Muscle of leg (tissue), 16 donors: ENCODE measurements at places on chromosomes 3 and 15.
A peak's percentile ranks its signal among the peaks of the same experiment; 100 is the strongest.

DNA sequence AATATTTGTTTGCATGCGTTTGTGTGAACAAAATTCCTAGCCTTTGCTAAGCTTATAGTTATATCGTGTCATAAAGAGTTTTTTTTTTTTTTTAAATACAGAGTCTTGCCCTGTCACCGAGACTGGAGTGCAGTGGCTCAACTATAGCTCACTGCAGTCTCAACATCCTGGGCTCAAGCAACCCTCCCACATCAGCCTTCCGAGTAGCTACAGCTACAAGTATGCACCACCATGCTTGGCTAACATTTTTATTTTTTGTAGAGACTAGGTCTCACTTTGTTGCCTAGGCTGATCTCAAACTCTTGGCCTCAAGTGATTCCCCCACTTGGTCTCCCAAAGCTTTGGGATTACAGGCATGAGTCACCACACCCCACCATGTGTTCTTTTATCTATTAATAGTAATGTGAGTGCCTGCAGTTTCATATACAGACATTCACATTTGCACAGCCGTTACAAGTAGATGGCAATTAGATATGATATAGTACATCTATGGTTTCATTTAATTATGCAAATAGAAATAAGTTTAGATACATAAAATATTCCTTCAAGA lies 848.6 kb downstream of the PDCD6IP start:
- H3K4me1 ChIP-seq, result no peaks in the 10 kb centered on the region
- H3K36me3 ChIP-seq, result no peaks in the 10 kb centered on the region
- no peak overlapping the region for H3K4me3 ChIP-seq
- H3K27ac ChIP-seq, result peak overlapping the region; percentile 37

GRCh38 chr15:87228460-87228859 lies 1028.1 kb downstream of the NTRK3 start:
- H3K27ac ChIP-seq, result no peak overlapping the region
- H3K4me1 ChIP-seq, result no peaks in the 10 kb centered on the region
- H3K27me3 ChIP-seq, result no peaks in the 10 kb centered on the region
- peak; percentile 3 for DNase-seq
- no peaks in the 10 kb centered on the region for H3K36me3 ChIP-seq

DNA sequence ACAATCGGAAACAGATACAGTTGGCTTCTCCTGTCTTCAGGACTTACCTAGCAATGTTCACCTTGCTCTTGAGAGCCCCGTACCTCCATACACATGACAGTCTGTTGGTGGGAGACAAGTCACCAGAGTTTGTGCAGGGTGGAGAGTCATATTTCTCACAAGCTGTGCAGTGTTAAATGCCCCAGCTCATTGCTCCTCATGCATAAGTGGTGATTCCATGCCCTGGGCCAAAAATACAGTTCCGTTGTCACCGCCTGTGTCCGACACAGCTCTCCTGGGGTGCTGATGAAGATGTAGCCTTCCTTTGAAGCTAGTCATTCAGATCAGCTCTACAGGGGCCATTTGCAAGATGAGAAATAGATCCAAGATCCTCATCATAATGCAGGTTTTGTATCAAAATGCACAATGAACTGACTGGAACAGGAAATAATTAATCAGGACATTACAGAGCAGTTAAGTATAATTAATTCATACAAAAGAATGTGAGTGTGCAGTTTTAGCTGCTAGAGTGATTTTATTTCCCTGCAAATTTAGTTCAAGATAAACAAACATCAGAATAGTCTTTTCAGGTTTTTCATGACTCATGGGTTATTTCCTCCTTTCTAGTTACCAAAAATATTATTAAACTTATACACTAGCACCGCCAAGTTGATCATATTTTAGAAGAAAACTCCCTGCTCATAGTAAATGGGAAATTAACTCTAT lies 66.5 kb downstream of the CD47 start:
- no peaks in the 10 kb centered on the region for H3K4me1 ChIP-seq
- DNase-seq, result no peak
- H3K27me3 ChIP-seq, result no peaks in the 10 kb centered on the region
- H3K4me3 ChIP-seq, result no peak overlapping the region
- H3K27ac ChIP-seq, result no peak overlapping the region

DNA sequence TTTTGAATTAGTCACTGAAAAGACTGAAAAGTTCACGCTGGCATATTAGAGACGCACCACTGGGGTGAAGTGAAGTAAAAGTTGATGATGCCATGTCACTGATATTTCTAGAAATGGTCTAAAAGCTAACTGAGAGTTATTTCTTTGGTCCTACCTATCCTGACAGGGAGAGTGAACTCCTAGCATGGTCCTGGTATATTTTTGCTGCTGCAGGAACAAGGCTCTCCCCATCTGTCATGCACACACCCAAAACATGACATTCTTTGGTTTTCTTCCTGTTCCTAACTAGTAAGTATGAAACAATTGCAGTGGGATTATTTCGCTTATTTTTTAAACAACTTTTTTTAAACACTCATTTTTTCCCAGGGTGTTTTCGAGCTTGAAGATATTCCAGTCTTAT lies 466.7 kb downstream of the ERC2 start:
- no peak overlapping the region for H3K4me3 ChIP-seq
- no peaks in the 10 kb centered on the region for H3K4me1 ChIP-seq
- H3K36me3 ChIP-seq, result no peaks in the 10 kb centered on the region
- no peak for DNase-seq
- H3K27ac ChIP-seq, result no peak overlapping the region

- H3K4me1 ChIP-seq, result peaks cover 66% of the 10 kb centered on the region
- peak; percentile 85 for DNase-seq
- peak overlapping the region; percentile 99 for H3K27ac ChIP-seq
- H3K4me3 ChIP-seq, result peak overlapping the region; percentile 54
- H3K36me3 ChIP-seq, result peaks cover 22% of the 10 kb centered on the region
Measured at GRCh38 chr15:40906991-40907802, 12.9 kb downstream of the VPS18 start.

DNA sequence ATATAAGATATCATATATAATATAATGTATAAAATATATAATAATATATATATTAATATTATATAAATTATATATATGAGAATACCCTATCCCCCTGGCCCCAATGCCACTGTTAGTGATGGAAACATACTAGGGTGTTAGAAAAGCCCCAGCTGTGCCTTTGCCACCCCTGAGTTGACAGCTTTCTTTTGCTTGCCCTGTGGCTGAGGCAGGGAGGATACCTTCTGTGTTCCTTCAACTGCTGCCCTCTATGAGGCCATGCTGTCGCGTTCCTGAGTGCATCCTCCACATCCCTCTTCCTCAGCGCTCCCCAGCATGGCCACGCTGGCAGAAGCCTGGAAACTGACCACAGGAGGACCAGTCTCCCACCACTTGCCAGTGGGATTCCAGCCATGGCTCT lies 26.3 kb downstream of the FAN1 start:
- no peak for DNase-seq
- peaks cover 63% of the 10 kb centered on the region for H3K36me3 ChIP-seq
- no peaks in the 10 kb centered on the region for H3K27me3 ChIP-seq
- no peak overlapping the region for H3K27ac ChIP-seq

DNA sequence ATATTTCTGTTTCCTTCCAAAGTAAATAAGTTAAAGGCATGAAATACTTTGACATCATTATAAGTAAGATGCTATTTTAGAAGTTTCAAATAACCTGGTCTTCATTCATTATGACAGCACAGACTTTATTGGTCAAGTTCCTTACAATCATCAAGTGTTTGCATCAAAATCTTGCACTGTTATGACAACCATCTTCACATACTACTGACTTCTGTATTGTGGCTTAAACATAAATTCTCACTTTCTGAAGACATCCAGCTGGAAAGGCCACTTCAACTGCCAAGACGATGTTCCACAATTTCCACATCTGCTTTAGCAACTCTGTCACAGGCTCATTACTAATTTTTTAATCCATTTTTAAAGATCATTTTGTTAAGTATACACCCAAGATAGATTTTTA lies 408.0 kb downstream of the MECOM start:
- peaks cover 8% of the 10 kb centered on the region for H3K27me3 ChIP-seq
- DNase-seq, result peak; percentile 27
- peaks cover 4% of the 10 kb centered on the region for H3K4me1 ChIP-seq
- H3K36me3 ChIP-seq, result no peaks in the 10 kb centered on the region
- no peak overlapping the region for H3K27ac ChIP-seq

GRCh38 chr3:152470095-152470494 lies 201.4 kb downstream of the MBNL1 start:
- no peaks in the 10 kb centered on the region for H3K27me3 ChIP-seq
- H3K36me3 ChIP-seq, result no peaks in the 10 kb centered on the region
- no peak for DNase-seq
- H3K4me1 ChIP-seq, result no peaks in the 10 kb centered on the region
- no peak overlapping the region for H3K27ac ChIP-seq

GRCh38 chr15:32649342-32649741 lies 7.8 kb downstream of the SCG5 start:
- DNase-seq, result no peak
- H3K4me1 ChIP-seq, result no peaks in the 10 kb centered on the region
- H3K27ac ChIP-seq, result no peak overlapping the region
- H3K27me3 ChIP-seq, result no peaks in the 10 kb centered on the region
- H3K4me3 ChIP-seq, result no peak overlapping the region
- no peaks in the 10 kb centered on the region for H3K36me3 ChIP-seq
